SK-N-DZ (cell line): ENCODE measurements at places on chromosomes 4 and X.

DNA sequence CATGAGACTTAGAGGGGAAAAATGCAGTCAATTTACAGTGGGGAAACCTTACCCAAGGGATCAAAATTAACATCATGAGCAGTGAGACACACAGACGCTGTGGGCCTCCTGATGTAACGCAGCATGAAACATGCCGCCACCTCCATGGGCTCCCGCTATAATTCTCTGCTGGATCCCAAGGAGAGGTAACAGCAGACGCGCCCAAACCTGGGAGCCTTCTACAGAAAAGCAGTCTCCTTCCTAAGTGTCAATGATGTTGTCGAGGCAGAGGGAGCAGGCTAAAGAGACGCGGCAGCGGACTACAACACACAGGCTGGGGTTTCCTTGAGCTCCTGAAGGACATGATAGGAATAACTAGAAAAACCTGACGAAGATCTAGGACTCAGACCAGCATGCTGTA lies 142.3 kb downstream of the AFAP1 start:
- no peak for DNase-seq

DNA sequence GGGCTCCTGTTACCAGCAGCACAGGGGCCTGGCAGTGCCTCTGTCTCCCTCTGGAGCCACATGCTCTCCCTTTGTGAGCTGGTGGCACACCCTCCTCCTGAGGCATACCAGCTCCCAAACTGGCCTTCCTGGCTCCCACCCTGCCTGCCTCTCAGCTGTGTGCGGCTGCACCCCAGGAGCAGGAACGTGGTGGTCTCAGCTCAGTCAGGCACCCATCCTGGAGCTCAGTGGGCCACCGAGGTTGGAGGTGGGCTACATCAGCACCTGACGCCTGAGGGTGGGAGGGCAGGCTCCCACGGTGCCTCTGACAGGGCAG lies 85.9 kb upstream of the NKX1-1 start:
- no peak for DNase-seq

DNA sequence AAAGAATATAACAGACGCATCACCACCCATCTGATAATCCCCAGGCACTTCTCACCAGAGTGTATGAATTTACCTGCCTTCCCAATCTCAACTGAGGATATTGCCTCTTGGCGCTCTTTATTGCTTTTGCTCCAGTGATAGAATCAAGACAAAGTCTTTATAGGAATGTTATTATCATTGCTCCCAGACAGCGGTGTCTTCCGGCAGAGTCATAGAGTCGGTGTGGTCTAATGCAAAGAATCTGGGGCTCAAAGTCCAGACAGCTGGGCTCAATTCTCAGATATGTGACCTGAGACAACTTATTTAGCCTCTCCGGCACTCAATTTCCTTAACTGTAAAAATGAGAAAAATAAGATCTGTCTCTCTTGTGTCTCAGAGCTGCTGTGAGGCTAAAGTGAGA lies 106.1 kb upstream of the PAK3 start:
- no peak for DNase-seq

- DNase-seq = no peak
Measured at GRCh38 chrX:72532366-72532765, 40.3 kb downstream of the HDAC8 start.

GRCh38 chr4:77734928-77735327 lies 84.2 kb downstream of the CNOT6L start:
- DNase-seq = no peak

DNA sequence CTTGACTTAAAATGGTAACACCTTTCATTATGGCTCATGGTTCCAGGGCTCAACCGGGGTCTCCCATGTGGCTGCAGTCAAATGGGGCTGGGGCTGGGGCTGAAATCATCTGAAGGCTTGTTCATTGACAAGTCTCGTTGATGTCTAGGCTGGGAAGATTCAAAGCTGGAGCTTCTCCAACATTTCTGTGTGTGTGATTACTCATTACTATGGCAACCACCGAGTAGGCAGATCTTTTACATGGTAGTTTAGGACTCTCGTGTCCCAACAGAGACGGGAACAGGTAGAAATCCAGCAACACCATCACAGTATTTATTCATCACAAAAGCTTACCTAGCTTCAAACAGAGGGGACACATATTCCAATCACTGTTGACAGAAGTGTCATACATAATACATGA lies 7.8 kb downstream of the YTHDC1 start:
- DNase-seq = no peak

- no peak for DNase-seq
Measured at GRCh38 chr4:87033902-87034301, 99.1 kb downstream of the AFF1 start.

DNA sequence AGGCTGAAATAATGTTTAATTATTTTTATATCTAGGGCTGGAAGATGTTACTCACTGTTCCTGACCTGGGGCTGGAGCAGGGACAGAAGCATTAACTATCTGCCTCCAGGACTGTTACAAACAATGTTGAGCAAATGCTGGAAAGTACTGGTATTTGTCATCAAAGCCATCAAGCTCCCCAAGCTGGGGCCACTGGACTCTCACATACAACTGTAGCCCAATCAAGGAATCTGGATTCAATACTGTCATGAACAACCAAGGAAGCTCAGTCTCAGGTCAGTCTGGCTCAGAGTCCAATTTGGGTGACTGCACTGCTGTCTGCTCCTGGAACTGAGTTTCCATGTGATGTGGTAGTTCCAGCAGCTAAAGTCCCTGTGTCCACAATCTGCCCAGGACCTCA lies 50.4 kb downstream of the APOO start:
- DNase-seq = no peak

DNA sequence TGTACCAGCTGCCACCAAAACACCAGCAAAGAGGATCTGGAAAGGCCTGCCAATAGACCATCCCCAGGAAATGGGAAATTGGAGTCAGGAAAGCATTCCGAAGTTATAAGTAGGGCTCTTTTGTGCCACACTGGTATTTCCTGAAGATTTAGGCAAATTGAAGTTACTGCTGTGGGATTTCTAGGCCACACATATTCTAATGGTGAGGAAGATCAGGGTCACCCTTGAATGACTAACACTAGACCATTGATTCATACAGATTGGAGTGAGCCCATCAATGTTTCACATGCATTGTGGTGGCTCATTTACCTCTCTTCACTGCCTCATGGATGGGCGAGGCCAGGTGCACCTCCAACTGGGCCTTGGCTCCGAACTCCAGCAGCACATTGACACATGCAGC lies 22.6 kb downstream of the ASB11 start:
- DNase-seq = no peak

GRCh38 chr4:155954939-155955338 lies 1.3 kb upstream of the CTSO start:
- no peak for DNase-seq

- no peak for DNase-seq
Measured at GRCh38 chr4:73868206-73869129, 725 bp upstream of the CXCL1 start.

DNA sequence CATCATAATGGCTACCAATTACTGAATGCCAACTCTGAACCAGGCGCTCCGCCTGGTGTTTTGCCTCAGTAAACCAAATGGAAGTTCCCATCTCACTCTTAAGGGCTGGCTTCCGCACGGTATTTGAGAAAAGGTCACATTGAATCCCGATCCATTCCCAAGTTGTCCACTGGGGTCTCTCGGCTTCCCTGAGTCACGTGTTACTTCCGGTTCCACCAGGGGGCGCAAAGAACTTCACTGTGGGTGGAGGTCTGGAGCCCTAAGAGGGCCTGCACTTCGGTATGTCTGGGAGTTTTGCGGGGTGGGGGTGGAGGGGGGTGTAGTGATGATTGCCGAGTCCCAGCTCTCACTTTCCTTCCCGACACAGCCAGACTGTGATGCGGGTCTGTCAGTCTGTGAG lies 13.4 kb upstream of the NHS start:
- peak; percentile 47 for DNase-seq

GRCh38 chr4:54657185-54657550 lies 589 bp upstream of the KIT start:
- peak; percentile 2 for DNase-seq

GRCh38 chr4:13268165-13268564 lies 216.0 kb downstream of the RAB28 start:
- DNase-seq = no peak

GRCh38 chr4:960636-961350 lies 12.6 kb downstream of the DGKQ start:
- no peak for DNase-seq

GRCh38 chrX:71606536-71607216 lies 11.6 kb downstream of the CXCR3 start:
- DNase-seq = no peak

DNA sequence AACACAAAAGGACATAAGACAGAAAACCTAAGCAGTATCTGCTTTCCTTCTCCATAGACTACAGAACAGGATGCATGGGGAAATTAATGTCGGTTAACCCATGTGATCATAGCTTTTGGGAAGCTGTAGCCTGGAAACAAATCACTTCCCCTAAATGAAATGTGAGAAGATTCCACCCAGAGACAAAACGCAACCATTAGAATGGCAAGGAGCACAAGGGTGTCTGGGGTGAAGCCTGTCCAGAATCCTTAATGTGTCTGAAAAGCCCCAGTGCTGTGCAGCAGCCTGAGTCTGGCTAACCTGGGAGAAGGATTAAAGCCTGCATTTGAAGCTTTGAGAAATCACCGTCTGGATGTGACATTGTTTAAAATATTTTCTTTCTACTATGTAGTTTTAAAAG lies 213.3 kb downstream of the ANKRD50 start:
- peak; percentile 21 for DNase-seq

DNA sequence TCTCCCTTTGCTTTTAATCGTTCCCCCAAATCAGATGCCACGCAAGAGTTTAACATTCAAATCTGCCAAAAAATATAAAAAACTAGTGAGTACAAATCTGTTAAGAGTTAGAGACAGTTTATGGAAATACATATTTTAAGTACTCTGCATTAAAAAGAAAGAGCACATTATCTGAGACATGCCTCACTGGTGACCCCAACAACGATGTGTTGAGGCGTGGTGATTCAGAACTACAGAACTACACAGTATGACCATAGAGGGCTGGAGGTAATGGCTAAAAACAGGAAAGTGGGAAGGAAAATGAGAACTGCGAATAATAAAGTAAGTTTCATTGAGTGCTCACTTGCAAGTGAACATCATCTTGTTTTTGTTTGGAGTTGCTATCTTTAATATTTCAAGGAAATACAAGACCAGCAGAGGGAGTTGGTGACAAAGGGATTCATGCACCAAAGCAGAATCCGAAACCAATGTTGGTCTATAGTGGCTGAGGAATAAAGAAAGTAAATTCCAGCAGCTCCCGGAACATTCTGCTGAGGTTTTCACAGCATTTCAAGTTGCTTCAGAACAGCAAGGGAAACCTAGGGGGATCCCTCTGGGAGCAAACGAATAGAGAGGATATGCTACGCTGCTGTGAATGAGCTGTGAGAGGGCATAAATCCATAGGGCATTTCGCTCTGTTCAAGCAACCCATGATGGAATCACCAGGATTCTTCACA lies 92.2 kb downstream of the DCHS2 start:
- peak; percentile 5 for DNase-seq

GRCh38 chr4:130044788-130045531 lies 949.0 kb downstream of the C4orf33 start:
- DNase-seq = no peak

DNA sequence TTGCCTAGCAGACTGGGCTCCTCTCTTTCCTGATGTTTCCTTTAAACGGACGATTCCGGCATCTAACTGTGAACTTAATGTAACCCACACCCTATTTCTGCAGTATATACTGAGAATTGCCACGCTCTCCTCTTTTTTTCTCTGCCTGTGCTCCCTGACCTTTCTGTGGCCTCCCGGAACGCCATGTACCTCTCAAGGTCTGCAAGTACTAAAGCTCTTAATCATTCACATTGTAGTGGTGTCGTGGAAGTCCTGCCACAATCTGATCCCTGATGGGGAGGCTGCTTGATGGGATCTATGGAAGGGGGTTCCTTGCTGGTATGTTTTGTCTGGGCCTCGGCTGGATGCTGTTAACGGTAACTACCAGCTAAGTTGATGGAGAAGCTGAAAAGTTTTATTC lies 302.9 kb upstream of the EPHA5 start:
- DNase-seq = no peak

DNA sequence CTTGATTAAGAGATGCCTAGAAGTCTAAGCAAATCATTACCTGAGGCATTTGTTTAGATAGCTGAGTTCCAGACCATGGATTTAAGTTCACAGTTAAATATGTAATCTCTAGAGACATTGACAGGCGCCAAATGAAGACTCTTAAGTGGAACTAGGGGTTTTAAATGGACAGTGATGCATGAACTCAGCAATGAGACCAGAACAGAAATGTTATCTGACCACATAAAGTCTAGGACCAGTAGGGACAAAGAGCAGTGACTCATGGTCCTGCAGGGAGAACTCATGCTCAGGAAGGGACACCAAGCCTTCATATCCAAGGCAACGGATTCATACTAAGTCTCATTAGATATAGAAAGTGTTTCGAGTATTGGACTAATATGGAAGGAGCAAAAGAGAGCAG lies 152.3 kb downstream of the PPARGC1A start:
- no peak for DNase-seq

DNA sequence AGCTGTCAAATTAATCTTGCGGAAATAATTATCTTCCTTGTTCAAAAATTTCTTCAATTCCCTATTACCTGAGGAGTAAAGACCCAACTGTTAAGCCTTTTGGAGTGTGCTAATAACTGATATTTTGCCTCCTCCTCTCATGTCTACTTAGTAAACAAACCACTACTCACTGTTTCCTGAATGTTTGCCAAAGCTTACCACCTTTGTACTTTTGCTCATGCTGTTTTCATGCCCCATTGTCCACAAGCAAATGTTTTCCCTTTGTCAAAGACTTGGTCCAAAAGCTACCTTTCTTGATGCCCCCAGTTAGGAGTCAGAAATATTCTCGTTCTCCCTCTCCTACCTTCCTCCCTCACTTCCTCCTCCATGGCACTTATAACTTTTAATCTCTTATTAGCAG lies 226.1 kb downstream of the ENOX2 start:
- no peak for DNase-seq

DNA sequence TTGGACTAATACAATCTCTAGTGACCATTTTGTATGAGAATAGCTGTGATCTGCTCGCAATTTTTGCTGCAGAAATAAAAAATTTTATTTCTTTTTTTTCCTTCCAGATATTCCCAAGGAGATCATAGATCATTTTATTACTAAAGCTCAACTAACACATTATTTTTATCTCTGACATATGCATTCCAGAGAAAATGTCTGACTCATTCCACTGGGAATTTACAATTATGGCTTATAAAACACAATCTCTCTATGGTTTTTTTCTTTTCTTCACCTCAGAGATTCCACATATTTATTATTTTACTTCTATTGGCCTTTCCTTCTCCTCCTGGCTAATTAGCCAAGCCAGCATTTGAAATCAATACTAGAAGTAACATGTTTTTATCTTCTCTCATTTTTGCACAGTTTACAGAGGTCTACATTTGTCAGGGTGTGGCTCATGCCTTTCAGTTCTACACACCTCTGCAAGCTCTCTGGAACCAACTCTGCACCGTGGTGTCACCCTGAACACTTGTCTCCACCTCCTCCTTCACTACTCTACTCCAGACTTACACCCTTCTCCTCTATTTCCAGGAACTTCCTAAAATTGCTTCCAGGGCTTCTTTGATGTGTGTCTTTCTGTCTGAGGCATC lies 59.8 kb upstream of the GPM6A start:
- no peak for DNase-seq

DNA sequence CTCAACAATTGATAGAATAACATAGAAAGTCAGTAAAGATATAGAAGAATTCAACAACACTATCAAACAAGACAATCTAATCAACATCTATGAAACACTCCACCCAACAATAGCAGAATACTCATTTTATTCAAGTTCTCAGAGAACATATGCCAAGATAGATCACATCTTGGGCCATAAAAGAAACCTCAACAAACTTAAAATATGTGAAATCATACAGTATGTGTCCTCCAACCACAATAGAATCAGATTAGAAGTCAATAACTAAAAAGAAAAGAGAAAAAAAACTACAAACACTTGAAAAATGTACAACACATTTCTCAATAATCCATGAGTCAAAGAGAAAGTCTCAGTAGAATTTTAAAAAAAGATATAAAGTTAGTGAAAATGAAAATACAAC lies 78.6 kb upstream of the LDB2 start:
- DNase-seq = no peak
